Stimulated activated CD4-positive, alpha-beta T cell treated with anti-CD3 and anti-CD28 coated beads, Interleukin-12 subunit alpha, Interleukin-12 subunit beta, amount 100 ng/mL, for 4 hours (primary cell): ENCODE measurements at places on chromosomes 2 and 18.

GRCh38 chr2:83971547-83971946 is 487.5 kb downstream of the SUCLG1 start:
- DNase-seq, result no peak

- no peak for DNase-seq
Observed at GRCh38 chr18:28164771-28165483, 12.0 kb downstream of the CDH2 start.

- DNase-seq, result no peak
Observed at GRCh38 chr2:24517247-24517646, 26.2 kb downstream of the NCOA1 start.

DNA sequence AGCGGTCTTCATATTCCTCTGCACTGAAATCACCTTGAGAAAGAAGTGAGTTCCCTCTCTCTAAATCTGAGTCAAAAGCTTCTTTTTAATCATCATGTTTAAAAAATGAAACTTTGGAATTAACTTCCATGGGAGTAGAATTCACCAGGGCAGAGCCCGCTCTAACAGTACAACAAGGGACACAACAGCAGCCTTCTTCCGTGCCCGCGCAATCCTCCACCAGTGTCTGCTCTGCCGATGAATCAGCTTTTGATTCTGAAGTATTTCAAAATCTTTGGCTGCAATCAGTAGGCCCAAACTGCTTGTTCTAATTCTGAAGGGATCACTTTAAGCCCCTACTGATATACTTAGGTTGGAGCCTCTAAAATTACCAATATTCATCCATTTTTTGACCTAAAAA is 76.9 kb downstream of the USP40 start:
- DNase-seq, result no peak

DNA sequence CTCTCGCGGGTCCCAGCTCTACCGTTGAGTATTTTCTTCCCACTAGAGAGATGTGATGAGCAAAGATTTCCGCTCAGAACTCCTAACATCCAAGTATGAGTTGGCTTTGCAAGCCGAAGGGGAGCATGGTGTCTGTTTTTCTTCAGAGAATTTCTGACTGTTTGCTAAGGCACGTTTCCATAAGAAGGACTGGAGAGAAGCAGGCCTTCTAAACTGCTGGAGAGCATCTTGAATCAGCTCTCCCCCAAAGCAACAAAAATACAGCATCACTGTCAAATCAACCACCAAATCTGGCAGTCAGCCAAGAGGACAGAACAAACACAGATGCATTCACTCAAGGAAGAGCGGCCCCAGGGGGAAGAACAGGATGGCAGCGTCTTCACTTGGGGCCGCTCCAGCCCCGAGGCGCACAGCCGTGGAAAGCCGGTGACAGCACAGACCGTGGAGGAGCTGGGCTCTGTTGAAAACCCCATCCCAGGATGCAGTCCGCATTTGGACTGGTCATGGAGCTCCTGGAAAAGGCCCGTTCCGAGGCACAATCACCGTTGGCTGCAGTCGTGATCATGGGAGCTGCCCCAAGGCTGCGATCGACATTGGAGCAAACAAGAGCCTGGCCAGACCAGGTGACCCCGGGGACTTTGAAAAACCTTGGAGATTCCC is 101.4 kb downstream of the NFATC1 start:
- DNase-seq, result no peak

DNA sequence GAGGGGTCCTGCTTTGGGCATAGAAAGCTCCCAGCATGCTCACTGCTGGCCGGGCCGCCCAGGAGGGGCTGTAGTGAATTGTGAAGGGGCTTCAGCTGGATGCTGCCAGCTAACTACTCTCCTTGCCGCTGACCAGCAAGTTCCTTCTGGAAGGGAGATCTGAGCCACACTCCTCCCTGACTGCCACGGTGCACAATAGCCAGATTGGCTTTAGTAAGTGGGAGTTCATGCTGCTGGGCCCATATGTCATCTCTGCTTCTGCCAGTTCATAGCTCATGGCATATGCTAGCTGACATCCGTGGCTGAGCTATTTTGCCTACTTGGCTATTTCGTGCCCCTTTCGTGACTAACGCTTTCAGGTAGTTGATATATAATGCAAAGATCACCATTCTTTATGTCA is 51.6 kb upstream of the ROCK2 start:
- DNase-seq, result no peak

GRCh38 chr2:38932586-38932985 is 42.9 kb downstream of the ARHGEF33 start:
- DNase-seq, result no peak

DNA sequence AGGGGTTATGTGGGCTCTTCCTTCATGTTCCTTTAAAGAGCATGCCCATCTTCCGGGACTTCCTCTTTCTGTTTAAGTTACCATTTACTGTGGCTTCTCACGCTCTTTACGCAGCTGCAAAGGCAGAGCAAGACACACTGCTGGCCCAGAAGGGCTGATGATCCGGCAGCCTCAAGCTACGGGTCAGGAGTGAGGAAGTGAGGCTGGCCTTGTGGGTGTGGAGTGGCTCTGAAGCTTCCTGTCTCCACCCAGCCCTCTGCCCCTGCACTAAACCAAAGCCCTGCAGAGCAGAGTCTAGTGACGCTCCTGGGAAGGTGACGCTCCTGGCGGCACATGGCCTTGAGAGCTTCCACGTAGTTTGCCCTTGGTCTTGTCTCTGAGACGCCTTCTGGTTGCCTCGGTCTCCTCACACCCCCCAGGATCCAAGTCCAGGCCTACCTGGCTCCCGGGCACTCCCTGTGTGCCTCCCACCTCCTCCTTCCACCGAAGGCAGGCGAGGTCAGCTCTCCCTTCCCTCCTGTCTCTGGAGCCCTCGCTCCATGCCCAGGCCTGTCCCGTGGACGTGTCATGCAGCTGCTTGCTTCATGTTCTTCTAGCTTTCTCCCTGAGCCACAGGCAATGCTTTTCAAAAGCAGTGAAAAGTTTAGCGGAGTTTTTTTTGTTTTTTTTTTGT is 50.3 kb downstream of the ARL4C start:
- peak; percentile 51 for DNase-seq

GRCh38 chr2:71778514-71778913 is 325.2 kb downstream of the DYSF start:
- no peak for DNase-seq

DNA sequence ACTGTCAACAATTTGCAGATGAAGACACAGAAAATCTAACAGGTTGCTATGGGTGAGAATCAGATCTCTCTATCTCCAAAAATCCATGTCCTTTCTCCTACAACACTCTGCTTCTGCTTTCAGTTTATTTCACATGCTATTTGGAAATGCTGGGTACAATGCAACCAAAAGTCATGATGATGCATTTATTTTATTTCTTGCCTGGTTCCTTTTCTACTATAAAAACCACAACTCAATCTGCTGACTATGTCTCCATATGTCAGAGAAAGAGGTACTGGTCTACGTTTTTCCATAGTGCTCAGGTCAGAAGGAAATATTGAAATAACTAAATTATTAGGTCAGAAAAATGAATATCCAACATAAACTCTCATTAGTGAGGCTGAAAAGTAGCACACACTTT is 20.5 kb downstream of the RAD51AP2 start:
- DNase-seq, result no peak

DNA sequence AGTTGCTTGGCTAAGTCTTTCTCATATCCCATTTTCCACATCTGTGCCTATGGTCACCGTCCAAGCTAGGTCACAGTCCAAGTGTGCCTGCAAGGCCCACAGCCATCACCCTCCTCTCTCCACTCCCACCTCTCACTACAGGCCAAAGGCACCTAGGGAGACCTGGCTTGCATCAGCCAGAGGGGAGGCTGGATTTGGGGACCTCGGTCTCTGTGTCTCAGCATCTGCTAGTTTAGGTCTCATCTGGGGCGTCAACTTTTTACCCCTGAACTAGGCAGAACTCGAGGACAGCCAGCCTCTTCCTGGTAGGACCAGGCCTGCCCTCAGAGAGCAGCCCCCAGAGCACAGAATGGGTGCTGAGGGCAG is 217.1 kb downstream of the DYSF start:
- no peak for DNase-seq

GRCh38 chr2:5740053-5740452 is 47.9 kb downstream of the SOX11 start:
- DNase-seq, result no peak

DNA sequence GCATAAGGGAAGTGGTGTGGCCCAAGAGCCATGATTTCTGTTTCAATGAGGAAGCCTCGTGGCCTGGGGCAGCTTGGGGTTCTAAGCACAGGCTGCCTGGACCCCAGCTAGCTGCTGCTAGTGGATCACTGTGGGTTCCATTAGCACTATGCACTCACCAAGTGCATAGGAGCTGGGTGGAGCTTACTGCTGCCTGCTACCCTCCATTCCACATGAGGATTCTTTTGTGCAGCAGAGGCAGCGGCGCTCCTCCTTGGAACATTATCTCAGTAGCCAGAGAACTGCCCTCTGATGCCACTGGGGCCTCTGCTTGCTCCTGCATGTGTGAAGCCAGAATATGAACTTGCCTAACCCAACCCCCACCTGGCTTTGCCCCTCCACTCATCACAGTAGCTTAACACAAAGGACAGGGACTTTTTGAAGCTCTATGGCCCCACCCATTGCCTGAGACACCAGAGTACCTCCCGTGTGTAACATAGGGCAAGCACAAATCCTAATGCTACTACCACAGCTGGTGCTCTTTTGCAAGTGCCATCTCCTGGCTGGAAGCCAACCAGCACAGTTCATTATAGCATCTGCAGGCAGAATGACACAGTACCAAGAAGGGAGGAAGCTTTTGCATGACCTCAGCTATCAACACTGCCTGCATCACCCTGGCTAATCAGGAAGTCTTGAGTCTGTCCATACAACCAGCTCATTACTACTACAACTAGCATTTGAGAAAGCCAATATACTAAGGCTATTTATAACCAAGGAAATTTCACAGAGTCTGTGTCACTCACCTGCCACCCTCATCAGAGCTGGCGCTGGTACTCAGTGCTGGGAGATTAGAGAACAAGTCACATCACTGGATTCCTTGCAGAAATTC is 297.0 kb upstream of the GULP1 start:
- no peak for DNase-seq

GRCh38 chr2:3332133-3332532 is 45.5 kb downstream of the EIPR1 start:
- no peak for DNase-seq

DNA sequence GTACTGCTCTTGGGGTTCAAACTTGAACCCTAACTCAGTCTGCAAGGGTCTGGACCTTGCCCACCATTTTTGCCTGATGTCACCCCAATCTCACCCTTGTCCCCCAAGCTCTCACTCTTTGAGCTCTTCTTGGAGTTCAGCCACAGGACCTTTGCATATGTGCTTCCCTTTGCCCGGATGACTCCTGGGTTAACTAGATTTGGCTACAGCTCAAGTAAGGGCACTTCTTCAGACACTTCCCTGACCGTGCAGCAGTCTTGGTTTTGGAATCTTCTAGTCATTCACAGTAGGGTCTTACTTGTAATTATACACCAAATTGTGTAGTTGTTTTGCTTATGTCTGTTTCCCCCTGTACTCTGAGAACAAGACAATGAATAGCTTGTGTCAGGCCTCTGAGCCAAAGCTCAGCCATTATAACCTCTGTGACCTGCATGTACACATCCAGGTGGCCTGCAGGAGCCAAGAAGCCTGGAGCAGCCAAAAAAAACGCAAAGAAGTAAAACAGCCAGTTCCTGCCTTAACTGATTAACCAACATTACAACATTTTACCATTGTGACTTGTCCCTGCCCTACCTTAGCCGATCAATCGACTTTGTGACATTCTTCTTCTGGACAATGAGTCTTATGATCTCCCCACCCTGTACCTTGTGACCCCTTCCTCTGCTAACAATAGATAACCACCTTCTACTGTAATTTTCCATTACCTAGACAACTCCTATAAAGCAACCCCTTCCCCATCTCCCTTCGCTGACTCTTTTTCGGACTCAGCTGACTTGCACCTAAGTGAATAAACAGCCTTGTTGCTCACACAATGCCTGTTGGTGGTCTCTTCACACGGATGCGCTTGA is 1.0 kb upstream of the MOGAT1 start:
- DNase-seq, result no peak

DNA sequence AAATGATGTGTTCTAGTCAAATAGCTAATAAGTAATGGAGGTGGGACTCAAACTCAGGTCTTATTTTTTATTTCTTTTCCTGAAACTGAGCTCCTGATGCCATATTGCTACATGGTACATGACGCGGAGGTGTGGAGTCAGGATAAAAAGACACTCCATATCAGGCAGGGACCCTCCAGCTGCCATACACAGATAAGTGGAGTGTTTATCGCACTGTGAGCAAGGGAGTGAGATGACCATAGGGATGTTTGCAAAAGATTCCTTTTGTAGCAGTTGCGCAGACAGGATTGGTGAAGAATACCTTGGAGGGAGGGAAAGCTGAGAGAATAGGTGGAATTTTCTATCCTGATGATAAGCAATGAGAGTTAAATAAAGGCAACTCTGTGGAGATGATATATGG is 657.2 kb downstream of the RNF144A start:
- DNase-seq, result no peak

- peak; percentile 11 for DNase-seq
Observed at GRCh38 chr18:59067873-59068272, 71.8 kb upstream of the SEC11C start.

DNA sequence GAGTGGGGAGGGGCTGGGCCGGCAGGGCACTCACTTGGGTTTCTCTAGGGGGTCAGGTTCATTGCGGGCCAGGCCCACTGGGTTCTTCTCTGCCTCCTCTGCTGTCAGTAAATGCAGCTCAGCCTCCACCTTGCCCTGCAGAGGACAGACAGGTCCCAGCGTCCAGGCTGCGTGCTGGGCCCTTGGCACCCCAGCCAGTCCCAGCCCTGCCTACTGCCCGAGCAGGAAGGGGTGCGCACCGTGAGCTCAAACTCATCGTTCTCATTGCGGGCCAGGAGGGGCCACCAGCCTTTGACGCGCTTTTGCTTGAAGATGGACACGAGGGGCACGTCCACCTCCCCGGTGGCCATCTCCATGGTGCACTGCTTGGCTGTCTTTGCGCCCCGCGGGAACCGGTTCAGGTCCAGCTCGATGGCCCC is 17.3 kb downstream of the OTOF start:
- DNase-seq, result no peak

GRCh38 chr2:11744631-11745394 is 1.6 kb upstream of the LPIN1 start:
- DNase-seq, result no peak

GRCh38 chr2:37388074-37388473 is 43.6 kb downstream of the QPCT start:
- DNase-seq, result no peak

GRCh38 chr2:112957511-112957910 is 20.3 kb upstream of the IL36G start:
- no peak for DNase-seq

- DNase-seq, result no peak
Observed at GRCh38 chr2:144379851-144380311, 140.0 kb downstream of the ZEB2 start.

- DNase-seq, result no peak
Observed at GRCh38 chr2:216554755-216555154, 56.1 kb downstream of the RPL37A start.
